ENCODE measurements at places on chromosomes 3 and 15. TPM values are rescaled to one million over a fixed set of nuclear protein-coding genes. Genes with fewer than 3 reads are reported as not detected.
A peak's percentile ranks its signal among the peaks of the same experiment; 100 is the strongest.

- H3K4me3 ChIP-seq: no peak overlapping the region
- H3K36me3 ChIP-seq: peaks cover 2% of the 10 kb centered on the region
Observed at GRCh38 chr3:123076112-123076495, 9.3 kb downstream of the PDIA5 start.

DNA sequence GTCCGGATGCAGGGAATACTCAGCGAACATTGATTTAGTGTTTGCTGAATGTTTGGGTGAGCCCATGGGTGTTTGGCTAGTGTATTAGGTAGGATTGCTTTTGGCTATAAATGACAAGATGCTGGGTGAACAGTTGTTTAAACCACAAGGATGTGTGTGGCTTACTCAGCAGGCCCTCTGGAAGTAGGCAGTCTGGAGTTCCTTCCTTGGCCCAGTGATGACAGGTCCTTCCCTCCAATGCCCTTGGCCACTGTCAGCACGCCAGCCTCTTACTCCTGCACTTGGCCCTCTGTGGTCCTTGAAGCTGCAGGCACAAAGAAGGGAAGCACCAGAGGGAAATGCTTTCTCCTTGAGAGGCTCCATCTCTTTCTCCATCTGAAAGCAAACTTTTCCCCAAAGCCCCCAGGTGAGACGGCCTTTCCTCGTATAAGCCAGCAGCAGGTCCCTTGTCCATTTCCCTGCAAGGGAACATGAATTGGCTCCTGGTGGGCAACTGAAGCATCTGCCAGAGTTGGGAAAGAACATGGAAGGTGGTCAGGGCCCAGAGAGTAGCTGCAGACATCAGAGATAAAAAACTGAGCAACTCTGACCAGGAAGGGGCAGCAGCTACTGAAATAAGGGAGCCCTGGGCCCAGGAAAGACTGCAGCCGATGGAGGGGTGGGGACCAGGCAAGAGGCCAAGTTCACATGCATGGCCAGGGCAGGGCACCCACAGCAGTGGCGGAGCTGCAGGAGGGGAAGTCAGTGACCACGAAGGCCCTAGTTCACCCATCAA is 105.0 kb downstream of the TPRA1 start:
- peak overlapping the region; percentile 67 for H3K4me3 ChIP-seq
- no peaks in the 10 kb centered on the region for H3K36me3 ChIP-seq
- H3K27ac ChIP-seq: no peak overlapping the region
- H3K27me3 ChIP-seq: peaks cover 81% of the 10 kb centered on the region
- DNase-seq: no peak

GRCh38 chr3:27166888-27167287 is 202.3 kb downstream of the NEK10 start:
- H3K27ac ChIP-seq: no peak overlapping the region
- no peaks in the 10 kb centered on the region for H3K27me3 ChIP-seq
- no peaks in the 10 kb centered on the region for H3K4me1 ChIP-seq

GRCh38 chr3:126986001-126986400 is 3.1 kb downstream of the PLXNA1 start:
- no peak overlapping the region for H3K4me3 ChIP-seq
- H3K36me3 ChIP-seq: no peaks in the 10 kb centered on the region
- no peak for DNase-seq
- H3K27ac ChIP-seq: no peak overlapping the region

- H3K36me3 ChIP-seq: peaks cover 1% of the 10 kb centered on the region
- H3K27me3 ChIP-seq: no peaks in the 10 kb centered on the region
- H3K4me3 ChIP-seq: no peak overlapping the region
Observed at GRCh38 chr3:166390303-166390702, 553.1 kb upstream of the BCHE start.

CD86 gene
- total RNA-seq: 2.4 TPM

- H3K4me1 ChIP-seq: no peaks in the 10 kb centered on the region
- H3K36me3 ChIP-seq: no peaks in the 10 kb centered on the region
- no peak for DNase-seq
Observed at GRCh38 chr3:141100531-141101320, 49.6 kb downstream of the SPSB4 start.

SLC2A2 gene
- not detected for total RNA-seq

CAMP gene
- not detected for total RNA-seq

DNA sequence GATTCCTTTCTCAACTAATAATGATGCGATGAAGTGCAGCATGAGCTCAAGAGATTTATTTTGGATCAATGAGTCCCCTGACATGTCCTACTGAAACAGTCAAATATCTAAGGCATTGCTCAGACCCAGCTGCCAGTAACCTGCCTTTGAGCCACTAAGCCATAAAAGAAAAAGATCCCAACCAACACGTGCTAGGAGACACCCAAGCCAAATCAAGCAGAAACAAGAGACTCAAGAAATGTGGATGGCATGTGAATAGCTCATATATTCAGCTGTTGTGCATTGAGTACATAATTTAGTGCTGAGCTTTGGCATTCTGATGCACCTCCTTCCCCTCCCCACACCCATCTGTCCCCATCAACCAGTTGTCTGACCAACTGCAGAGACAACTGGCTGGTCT is 29.2 kb downstream of the GJD2 start:
- H3K4me3 ChIP-seq: no peak overlapping the region
- no peak overlapping the region for H3K27ac ChIP-seq
- peaks cover 51% of the 10 kb centered on the region for H3K27me3 ChIP-seq
- no peaks in the 10 kb centered on the region for H3K4me1 ChIP-seq
- H3K36me3 ChIP-seq: no peaks in the 10 kb centered on the region

DNA sequence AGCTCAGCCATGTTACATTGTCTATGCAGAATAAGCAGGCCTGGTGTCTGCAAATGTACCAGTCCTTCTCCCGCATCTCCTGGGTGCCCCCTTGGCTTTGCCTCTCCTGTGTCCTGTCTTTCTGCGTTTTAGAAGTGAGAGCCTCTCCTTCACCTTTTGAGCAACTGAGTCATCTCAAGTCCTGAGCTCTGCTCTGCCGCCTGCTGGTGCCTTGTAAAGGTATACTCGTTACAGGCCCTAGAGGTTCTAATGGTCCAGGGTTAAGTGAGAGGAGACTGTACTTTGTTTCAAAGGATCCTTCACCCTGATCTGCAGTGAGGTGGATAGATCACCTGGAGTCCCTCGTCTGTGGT is 12.6 kb downstream of the GHRL start:
- no peaks in the 10 kb centered on the region for H3K36me3 ChIP-seq
- H3K4me3 ChIP-seq: no peak overlapping the region
- no peaks in the 10 kb centered on the region for H3K27me3 ChIP-seq
- peaks cover 69% of the 10 kb centered on the region for H3K4me1 ChIP-seq
- DNase-seq: no peak
- no peak overlapping the region for H3K27ac ChIP-seq

DNA sequence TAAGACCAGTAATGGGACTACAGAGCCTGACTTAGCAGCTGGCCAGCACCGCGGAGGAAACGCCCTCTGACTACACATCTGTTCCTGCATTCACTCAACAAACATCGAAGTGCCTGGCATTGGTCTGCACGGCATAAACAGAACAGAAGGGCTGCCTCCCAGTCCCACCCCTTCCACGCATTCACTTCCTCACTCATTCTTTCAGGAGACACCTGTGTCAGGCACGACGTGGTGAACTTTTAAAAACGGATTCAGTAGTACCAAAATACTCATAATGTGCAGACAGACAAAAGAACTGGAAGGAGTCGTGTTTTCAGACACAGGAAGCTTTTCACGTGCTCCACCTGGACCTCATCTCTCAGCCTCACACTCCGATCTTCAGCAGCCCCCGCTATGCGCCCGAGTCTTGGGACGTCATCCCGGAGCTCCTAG is 123.3 kb downstream of the XXYLT1 start:
- H3K36me3 ChIP-seq: no peaks in the 10 kb centered on the region
- peak overlapping the region; percentile 95 for H3K4me3 ChIP-seq
- H3K4me1 ChIP-seq: peaks cover 48% of the 10 kb centered on the region
- peak overlapping the region; percentile 86 for H3K27ac ChIP-seq
- peaks cover 11% of the 10 kb centered on the region for H3K27me3 ChIP-seq

- no peaks in the 10 kb centered on the region for H3K4me1 ChIP-seq
- no peak for DNase-seq
- H3K27me3 ChIP-seq: peaks cover 19% of the 10 kb centered on the region
Observed at GRCh38 chr3:66153481-66154443, 67.0 kb upstream of the SLC25A26 start.

ITPKA gene
- total RNA-seq: 12.9 TPM

DNA sequence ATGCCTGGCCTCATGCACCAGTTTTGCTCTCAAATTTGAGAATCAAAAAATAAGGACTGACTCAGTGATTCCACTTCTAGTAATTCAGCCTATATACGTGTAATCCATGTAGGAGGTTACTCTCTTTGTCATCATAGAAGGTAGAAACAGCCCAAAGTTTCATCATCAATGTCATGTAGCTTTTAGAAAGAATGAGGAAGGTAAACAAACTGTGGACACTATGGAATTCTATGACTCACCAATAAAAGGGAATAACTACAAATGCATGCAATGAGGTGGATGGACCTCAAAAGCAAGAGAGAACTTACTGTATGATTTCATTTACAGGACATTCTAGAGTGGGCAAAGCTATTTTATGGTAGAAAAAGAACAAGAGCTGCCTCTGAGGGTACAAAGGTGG is 93.2 kb upstream of the LRIG1 start:
- H3K27ac ChIP-seq: no peak overlapping the region
- no peak overlapping the region for H3K4me3 ChIP-seq
- H3K4me1 ChIP-seq: no peaks in the 10 kb centered on the region

GRCh38 chr3:181066143-181067087 is 76.9 kb upstream of the DNAJC19 start:
- H3K36me3 ChIP-seq: no peaks in the 10 kb centered on the region
- H3K27me3 ChIP-seq: no peaks in the 10 kb centered on the region
- DNase-seq: no peak
- H3K4me3 ChIP-seq: no peak overlapping the region

- no peaks in the 10 kb centered on the region for H3K4me1 ChIP-seq
- no peak overlapping the region for H3K4me3 ChIP-seq
- H3K36me3 ChIP-seq: no peaks in the 10 kb centered on the region
- no peak overlapping the region for H3K27ac ChIP-seq
- peaks cover 8% of the 10 kb centered on the region for H3K27me3 ChIP-seq
- DNase-seq: no peak
Observed at GRCh38 chr15:41205315-41205714, 25.2 kb downstream of the EXD1 start.

TTLL3 gene
- 75.5 TPM for total RNA-seq

- peaks cover 11% of the 10 kb centered on the region for H3K4me1 ChIP-seq
- H3K36me3 ChIP-seq: no peaks in the 10 kb centered on the region
- H3K27me3 ChIP-seq: no peaks in the 10 kb centered on the region
Observed at GRCh38 chr3:13111873-13112520, 38.8 kb upstream of the IQSEC1 start.

- H3K27me3 ChIP-seq: no peaks in the 10 kb centered on the region
- H3K27ac ChIP-seq: no peak overlapping the region
- no peaks in the 10 kb centered on the region for H3K4me1 ChIP-seq
Observed at GRCh38 chr3:64234571-64234970, 9.3 kb upstream of the PRICKLE2 start.

GRCh38 chr3:96843505-96844203 is 29.3 kb downstream of the EPHA6 start:
- H3K27me3 ChIP-seq: no peaks in the 10 kb centered on the region
- H3K4me3 ChIP-seq: no peak overlapping the region

HESX1 gene
- total RNA-seq: 0.72 TPM

GRCh38 chr3:125054449-125055329 is 1.1 kb downstream of the HEG1 start:
- peaks cover 3% of the 10 kb centered on the region for H3K36me3 ChIP-seq
- peaks cover 37% of the 10 kb centered on the region for H3K27me3 ChIP-seq
- H3K27ac ChIP-seq: peak overlapping the region; percentile 56
- H3K4me3 ChIP-seq: peak overlapping the region; percentile 87

DNA sequence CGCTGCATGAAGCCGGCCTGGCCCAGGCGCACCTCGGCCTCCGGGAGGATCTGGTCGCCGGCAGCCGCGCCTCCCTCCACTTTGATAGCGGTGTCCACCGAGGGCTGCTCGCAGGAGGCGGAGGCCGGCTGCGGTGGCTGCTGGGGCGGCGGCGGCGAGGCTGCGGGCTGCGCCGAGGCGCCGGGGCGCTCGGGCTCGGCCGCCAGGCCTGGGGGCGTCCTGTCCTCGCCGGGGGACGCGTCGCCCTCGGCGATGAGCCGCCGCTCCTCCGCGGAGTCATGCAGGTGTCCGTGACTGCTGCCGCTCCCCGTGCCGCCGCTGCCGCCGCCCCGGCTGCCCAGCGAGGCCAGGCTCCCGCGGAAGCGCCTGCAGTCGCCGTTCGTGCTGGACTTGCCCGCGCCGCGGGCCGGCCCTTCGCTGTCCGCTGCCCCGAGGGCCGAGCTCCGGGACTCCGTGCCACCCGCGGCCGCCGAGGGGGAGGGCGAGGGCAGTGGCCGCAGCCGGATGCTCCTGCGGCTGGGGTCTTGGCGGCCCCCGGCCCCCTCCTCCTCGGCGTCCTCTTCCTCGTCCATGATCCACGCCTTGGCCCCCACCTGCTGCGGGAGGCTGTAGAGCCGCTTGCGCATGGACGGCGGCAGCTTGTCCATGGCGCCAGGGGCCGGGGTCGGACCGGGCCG is 996 bp downstream of the HCN4 start:
- no peaks in the 10 kb centered on the region for H3K4me1 ChIP-seq
- no peak overlapping the region for H3K27ac ChIP-seq
- no peak for DNase-seq
- peaks cover 56% of the 10 kb centered on the region for H3K27me3 ChIP-seq

COL6A5 gene
- total RNA-seq: not detected

SST gene
- not detected for total RNA-seq
